Mesothelial cell of epicardium (in vitro differentiated cells): ENCODE measurements at places on chromosomes 2 and 18. TPM values are rescaled to one million over a fixed set of nuclear protein-coding genes. Genes with fewer than 3 reads are reported as not detected.

The CLK1 gene
- total RNA-seq = 101 to 118 TPM (median 106 TPM) in 3 replicates

The ALK gene
- total RNA-seq = 0.09 to 0.23 TPM (median 0.13 TPM) in 3 replicates

The ITGA6 gene
- 32.3 to 40.5 TPM (median 33.3 TPM) in 3 replicates for total RNA-seq

The REG3G gene
- not detected in 3 replicates for total RNA-seq

The KCNJ13 gene
- 0.35 to 0.60 TPM (median 0.41 TPM) in 3 replicates for total RNA-seq

The KCNS3 gene
- 2.4 to 3.1 TPM (median 2.7 TPM) in 3 replicates for total RNA-seq

The COLEC12 gene
- total RNA-seq = 68.7 to 70.5 TPM (median 70.0 TPM) in 3 replicates

The PGAP1 gene
- 55.0 to 56.9 TPM (median 55.6 TPM) in 3 replicates for total RNA-seq

The SCYGR2 gene
- not detected in 3 replicates for total RNA-seq

The TGFA gene
- total RNA-seq = 0.77 to 0.96 TPM (median 0.78 TPM) in 3 replicates

The CPS1 gene
- total RNA-seq = 4.4 to 7.5 TPM (median 6.3 TPM) in 3 replicates

The VWC2L gene
- not detected in 3 replicates for total RNA-seq

The SOX11 gene
- total RNA-seq = 45.0 to 47.0 TPM (median 46.2 TPM) in 3 replicates

The CNDP1 gene
- 0.40 to 0.75 TPM (median 0.41 TPM) in 3 replicates for total RNA-seq

The RHOB gene
- total RNA-seq = 82.9 to 88.6 TPM (median 85.9 TPM) in 3 replicates

The PID1 gene
- 2.0 to 2.4 TPM (median 2.1 TPM) in 3 replicates for total RNA-seq

The KCNG3 gene
- 0.09 to 0.27 TPM (median 0.18 TPM) in 3 replicates for total RNA-seq

The PAPOLG gene
- 22.0 to 24.7 TPM (median 23.5 TPM) in 3 replicates for total RNA-seq

The PSD4 gene
- 16.6 to 21.4 TPM (median 20.1 TPM) in 3 replicates for total RNA-seq

The EML6 gene
- total RNA-seq = 0.93 to 2.3 TPM (median 2.1 TPM) in 3 replicates

The GKN2 gene
- not detected in 3 replicates for total RNA-seq

The CRACDL gene
- 1.1 to 1.7 TPM (median 1.7 TPM) in 3 replicates for total RNA-seq

The LBX2 gene
- 0.86 to 1.1 TPM (median 0.89 TPM) in 3 replicates for total RNA-seq
